ENCODE measurements at places on chromosomes 11 and 22.

DNA sequence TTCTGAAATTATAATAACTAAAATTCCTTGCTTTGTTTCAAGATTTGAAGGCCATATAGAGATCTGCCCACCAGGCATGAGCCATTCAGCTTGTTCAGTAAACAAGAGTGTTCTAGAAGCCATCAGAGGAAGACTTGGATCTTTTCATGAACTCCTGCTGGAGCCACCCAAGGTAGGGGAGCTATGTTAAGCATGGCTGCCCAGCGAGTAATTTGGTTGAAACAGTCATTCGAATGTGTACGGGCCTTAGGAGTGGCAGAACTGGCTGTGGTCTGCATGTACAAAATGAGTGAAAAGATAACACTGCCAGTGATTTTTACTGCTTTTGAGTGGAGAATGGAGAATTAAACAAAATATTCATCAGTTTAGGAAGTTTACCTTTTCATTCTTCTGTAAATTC lies 103.7 kb downstream of the PPP6R3 start:
- DNase-seq: no peak

- DNase-seq: peak; percentile 76
Observed at GRCh38 chr22:41998361-41999261, at the start of gene WBP2NL. Gene WBP2NL (plus strand): TSS chr22:41998788. CDS start chr22:41998819, 31 bp downstream.

DNA sequence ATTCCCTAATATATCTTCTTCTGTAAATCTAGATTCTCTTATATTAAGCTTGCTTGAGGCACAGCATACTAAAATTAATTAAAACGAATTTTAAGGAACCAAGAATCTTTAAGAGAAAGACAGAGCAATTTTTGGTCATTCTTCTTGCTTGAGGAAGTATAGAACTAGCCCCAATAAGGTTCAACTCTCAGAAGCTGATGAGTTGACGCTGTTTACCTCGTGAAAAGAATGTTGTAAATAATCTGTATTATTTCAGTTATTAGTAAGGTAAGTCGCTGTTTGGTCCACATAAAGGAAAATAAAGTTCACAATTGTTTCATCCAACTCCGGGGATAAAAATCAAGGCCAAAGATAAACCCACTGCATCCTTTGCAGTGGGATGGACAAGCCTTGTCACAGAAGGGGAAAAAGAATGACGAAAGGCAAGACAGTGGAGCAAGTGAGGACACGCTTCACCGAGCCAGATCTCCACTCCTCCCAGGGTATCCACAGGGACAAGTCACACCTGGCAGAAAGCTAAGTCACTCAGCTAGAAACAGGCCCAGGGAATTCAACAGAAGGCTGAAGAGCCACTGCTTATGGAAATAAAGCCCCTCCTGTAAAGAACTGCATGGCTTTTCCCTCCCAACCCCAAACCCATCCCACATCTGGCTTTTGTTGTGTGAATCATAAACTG lies 752 bp downstream of the POU2AF1 start:
- no peak for DNase-seq

DNA sequence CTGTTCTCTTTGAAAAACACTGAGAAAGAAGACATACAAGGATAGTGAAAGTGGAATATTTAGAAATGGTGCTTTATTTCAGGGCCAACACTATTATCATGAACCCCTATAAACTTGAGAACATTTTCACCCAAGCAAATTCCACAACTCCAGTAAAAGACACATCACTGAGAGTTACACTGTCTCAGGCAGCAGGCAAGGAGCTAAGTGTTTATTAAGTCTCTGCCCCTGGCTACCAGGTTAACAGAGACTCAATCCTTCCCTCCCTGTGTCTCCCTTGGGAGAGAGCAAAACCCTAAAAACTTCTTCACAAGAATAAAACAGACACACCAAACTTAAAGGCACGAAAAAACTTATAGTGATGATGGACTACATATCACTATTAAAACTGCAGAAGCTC lies 18.5 kb downstream of the MPPED2 start:
- no peak for DNase-seq

GRCh38 chr11:120629407-120630080 lies 118.0 kb downstream of the GRIK4 start:
- no peak for DNase-seq
